ENCODE measurements at places on chromosomes 12 and 14.

DNA sequence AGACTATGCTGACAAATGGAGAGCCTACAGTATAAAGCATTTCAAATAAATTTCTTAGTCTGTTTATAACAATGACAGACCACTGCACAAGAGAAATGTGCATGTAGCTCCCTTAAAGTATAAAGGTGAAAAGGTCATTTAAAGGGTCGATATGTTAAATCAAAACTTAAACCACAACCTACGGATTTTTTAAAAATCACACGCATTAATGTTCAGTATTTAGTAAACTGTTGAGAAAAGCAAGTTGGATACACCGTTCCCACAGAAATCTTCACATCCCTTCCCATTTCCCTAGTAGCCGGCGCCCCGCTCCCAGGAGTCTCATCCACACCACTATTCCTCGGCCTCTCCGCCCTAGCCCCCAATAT is 614 bp downstream of the FKBP3 start:
- DNase-seq = no peak

GRCh38 chr12:57193706-57194245 is 22.8 kb upstream of the NXPH4 start:
- no peak for DNase-seq

- DNase-seq = no peak
These were observed 862.2 kb downstream of the RPS29 start for GRCh38 chr14:48723841-48724495.

- no peak for DNase-seq
These were observed 703 bp downstream of the ASCL4 start for GRCh38 chr12:107775093-107775721.

- no peak for DNase-seq
These were observed 20.2 kb downstream of the CCDC38 start for GRCh38 chr12:95922231-95922630.

DNA sequence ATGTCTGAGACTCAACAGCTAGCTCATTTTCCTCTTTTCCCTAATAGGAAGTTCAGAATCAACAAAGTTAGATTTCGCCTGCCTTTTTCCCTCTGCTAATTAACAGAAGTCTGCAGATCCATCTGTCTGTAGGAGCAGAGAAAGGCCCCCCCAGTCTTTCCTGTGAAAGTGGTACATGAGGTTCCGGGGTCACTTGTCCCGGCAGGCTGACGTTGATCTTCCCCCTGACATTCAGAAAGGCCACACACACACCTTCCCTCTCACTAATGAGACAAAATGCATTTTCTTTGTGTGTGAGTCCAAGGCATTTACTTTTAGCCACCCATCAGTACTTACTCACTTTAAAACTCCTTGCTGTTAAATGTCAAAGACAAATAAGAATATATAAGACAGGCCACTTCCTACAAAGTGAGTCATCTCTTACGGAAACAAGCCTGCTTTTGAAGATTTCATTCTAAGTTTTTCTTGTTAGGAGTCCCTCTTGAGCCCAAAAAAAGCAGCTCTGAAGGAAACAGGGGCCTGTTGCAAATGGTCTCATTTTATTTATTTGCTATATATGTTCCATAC is 138.7 kb downstream of the TTC7B start:
- DNase-seq = no peak

DNA sequence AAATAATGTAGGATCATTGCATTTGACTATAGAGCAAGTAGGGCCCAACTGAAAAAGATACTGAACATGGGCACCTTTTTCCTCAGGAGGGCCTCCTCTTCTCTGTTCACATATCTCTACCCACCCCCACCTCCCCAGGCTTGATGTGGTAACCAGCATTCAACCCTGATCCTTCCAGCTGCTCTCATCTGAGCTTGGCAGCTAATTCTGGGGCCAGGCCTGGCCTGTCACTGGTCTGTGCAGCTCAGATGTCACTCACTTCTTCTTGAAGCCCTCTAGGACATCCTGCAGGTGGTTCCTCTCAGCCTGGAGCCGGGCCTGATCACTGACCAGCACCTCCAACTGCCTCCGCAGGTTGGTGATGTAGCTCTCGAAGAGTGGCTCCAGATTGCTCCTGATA is 2.1 kb downstream of the KRT84 start:
- no peak for DNase-seq

- no peak for DNase-seq
These were observed 499 bp upstream of the PRKAG1 start for GRCh38 chr12:49019120-49019430.

DNA sequence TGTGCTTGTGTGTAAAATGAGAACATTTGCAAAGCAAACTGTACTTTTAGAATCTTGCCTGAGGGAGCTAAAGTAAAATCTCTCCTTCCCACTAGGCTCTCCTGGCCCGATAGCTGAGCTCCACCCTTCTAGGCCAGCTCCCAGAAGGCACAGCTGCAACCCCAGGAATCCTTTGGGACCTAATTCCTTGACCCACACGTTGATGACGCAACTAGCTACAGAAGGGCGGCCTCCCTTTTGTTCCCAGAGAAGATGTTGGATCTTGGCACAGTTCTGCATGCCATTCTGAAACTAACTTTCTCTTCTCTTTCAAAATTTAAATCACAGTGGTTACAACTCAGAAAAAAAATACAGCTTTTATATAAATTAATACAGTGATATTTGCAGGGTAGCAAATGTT is 268.1 kb downstream of the EGLN3 start:
- DNase-seq = no peak

DNA sequence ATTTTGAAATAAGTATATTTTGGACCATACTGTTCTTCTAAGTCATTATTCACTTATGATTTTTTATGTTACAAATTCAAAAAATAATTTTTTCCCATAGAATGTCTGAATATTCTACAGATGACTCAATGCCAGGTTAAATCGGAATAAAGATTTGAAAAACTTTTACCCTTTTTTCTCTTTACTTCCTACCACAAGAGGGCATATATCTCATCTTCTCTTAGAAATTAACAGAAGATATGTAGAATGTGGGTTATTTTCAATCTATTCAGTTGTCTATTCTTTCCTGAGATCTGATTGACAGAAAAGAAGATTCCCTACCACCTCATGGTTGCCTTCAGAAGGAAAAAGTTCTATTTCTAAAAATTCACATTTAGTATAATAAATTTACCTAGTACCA is 53.0 kb upstream of the KITLG start:
- DNase-seq = no peak

DNA sequence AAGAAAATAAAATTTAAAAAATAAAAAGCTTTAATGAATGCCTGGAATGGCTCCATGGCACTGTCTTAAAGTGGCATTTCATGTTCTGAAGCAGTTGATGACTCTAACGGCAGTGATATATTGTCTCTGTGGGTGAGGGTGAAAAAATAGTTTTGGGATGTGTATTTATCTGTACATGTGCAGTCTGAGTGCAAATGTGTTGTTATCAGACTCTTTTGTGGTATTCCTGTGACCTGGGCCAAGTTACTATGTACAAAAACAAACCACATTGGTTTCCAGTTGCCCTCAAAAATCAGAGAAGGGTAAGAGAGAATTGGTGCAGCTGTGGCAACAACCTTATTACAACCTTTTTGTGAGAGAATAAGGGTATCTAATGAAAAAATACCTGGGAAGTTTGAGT is 81.7 kb upstream of the CCDC91 start:
- no peak for DNase-seq
